ENCODE measurements at places on chromosomes 1 and 21.

DNA sequence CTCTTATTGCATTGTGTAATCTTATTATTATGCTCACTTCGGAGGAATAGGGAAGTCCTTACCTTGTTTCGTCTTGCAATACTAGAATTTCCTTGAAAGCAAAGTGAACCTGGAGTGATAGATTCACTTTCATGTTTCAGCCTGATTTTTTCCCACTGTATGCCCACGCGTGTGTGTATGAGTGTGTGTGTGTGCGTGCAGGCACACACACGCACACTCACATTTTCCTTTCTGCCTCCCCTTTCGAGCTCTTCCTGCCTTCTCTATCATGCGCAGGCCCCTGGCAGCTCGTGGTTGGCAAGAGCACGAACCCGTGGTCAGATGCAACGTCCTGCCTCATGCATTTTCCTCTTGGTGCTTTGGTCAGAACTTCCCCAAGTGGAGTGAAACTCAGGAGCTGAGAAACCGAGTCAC is at the start of gene GCSAML:
GCSAML (plus strand) TSS at position 366 of the 414 bp plus-strand sequence. CDS start 58 bp downstream, outside the sequence.
- DNase-seq = no peak

DNA sequence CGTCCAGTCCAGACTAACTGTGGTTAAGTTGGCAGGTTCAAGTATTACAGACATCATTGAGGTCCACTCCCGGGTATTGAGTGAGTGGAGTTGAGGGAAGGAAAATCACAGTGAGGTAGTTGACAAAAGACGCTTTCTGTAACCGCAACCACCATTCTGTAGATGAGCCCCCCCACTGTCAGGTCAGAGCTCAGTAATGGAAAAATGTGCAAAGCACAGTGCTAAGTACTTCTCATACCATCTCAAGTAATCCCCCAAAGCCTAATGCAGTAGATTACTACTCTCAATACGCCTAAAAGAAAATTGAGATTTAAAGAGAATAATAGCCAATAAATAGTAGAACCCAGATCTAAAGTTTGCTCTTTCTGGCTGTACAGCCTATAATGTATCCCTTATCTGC is 522.8 kb downstream of the LMO4 start:
- no peak for DNase-seq

- no peak for DNase-seq
These were observed 18.8 kb upstream of the LHX4 start for GRCh38 chr1:180211156-180211859.

DNA sequence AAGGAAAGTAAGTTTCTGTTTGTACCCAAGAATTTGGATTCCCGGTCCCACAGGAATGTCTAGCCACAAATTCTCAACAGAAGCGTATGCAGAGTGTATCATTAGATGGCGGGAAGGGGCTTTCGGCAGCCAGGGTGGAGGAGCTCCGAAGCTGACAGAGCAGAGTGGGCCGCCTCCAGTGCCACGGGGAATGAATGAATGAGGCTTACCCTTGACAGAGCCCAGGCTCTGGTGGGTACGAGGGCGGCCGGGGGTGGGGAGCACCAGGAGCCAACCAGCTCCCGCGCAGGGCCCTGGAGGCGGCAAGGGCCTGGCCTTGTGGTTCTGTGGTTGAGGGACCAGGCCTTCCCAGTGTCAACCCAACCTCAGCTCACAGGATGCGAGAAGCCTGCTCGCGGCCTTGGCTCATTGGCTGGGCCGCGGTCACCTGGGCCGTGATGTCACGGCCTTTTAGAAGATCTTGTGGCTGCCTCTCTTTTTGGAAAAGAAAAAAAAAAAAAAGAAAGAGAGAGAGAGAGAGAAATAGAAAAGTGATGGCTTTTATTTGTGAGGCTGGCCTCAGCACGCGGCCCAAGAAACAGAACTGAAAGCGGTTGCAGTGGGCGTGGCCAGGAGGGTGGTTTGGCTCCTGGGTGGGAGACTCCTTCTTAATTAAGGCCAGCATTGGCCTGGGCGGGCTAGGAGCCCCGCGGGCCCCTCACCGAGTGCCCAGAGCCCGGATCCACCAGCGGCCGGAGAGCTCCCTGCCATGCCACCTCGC is 34.9 kb upstream of the RUNX3 start:
- DNase-seq = peak; percentile 97

GRCh38 chr1:24454673-24455072 is 39.1 kb downstream of the NIPAL3 start:
- no peak for DNase-seq

DNA sequence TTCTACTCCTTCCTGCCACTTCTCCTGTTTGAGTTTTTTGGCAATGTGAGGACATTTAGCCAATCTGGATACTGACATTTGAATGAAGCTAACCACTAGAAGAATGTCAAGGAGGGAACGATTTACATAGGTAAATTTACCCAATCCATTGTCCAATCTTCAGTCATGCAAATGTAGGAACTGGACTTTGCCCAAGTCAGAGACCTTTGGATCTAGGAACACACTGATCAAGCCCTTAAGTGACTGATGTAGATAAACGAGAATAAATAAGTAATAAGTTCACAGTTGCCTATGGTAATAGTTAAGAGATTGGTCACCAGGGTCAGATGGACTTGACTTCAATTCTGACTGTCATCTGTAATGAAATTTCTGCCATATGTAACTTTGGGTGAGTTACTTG is 177.6 kb downstream of the FGGY start:
- DNase-seq = no peak

DNA sequence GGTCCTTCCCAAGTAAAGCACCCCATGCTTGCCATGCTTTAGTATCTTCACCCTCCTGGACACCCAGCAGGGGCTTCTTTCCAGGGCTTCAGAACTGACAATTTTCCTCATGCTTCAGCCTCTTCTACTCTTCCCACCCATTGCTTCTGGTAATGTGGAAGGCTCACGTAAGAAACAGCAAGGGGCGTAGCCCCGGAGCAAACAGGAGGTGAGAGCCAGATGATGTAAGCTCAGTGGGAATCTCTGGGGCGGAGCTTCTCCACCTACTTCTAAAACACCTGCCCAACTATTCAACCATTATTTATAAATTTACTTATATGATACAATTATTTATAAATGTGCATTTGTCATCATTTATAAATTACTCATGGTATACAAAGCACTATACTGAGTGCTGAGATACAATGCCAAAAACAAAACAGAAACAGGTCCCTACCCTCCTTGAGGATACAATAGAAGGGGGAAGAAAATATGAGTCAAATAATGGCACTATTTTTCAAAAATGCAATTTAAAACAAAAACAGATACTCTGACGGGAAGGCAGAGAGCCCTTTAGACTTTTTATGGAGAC is 140.1 kb upstream of the CAMK1G start:
- DNase-seq = no peak

DNA sequence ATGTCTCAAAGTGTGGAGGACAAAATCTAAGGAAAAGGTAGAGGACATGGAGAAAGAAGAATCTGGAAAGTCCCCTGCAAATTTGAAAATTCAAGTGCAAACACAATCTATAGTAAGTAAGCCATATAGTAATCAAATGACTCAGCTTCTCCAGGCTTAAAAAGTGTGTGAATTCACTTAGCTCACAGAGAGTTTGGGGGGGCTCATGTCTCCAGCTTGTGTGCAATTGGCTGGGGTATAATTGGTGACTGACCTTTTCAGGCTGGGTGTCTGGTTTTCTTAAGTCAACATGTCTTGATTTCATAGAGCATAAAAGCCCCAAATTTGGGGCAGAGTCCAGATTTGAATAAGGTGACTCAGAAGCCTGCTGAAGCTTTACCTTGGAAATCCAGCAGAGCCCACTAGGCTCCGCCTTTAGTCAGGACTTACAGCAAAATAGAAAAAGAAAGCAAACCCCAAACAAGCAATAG is 8.6 kb downstream of the CLDN14 start:
- DNase-seq = no peak

DNA sequence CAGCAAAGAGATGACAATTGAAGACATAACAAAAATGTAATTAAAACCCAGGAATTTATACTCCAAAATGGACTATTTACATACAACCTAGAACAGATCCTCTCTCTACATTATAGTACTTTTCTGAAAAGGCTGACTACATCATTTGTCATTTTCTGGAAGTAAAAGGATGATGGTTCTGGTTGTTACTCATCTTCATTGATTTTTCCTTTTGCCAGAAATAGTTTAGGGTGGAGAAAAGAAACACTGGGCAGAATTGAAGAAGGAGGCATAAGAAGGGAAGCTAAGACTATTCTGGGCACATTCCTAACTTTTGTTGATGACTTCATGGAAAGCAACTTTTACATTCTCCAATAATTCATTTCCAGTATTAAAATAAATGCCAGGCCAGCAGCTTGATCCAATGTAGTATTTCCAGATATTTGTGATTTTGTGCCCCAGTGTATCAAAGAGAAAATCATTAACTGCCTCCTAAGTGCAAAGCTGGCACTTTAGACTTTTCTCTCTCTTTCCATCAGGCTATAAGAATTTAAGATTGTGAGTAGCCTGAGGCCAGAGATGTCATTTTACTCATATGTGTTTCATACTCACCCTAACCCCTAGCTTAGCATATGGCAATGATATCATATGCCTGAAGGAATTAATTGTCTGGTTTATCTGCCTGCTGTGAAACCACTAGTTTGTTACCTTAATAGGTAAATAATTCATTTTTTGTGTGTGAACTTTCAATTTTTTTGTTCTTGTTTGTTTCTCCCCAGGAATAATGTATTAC is 369.5 kb upstream of the LYPLAL1 start:
- no peak for DNase-seq

DNA sequence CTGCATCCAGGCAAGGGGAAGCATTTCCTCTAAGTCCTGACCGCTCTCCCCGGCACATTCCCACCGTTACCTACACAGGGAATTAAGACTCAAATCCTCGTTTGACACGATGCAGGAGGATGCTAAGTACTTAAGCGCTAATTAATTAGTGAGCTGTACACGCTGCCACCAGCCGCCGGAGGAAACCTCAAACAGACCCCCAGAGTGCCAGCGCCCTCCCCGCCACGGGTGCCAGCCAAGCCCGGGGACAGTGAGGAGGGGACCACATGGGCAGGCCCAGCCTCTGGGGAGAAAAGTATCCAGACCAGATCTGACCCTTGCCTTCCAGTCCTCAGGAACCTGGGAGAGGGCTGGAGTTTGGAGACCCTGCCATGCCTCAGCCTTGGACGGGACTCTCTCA is 17.4 kb upstream of the CASZ1 start:
- DNase-seq = no peak

DNA sequence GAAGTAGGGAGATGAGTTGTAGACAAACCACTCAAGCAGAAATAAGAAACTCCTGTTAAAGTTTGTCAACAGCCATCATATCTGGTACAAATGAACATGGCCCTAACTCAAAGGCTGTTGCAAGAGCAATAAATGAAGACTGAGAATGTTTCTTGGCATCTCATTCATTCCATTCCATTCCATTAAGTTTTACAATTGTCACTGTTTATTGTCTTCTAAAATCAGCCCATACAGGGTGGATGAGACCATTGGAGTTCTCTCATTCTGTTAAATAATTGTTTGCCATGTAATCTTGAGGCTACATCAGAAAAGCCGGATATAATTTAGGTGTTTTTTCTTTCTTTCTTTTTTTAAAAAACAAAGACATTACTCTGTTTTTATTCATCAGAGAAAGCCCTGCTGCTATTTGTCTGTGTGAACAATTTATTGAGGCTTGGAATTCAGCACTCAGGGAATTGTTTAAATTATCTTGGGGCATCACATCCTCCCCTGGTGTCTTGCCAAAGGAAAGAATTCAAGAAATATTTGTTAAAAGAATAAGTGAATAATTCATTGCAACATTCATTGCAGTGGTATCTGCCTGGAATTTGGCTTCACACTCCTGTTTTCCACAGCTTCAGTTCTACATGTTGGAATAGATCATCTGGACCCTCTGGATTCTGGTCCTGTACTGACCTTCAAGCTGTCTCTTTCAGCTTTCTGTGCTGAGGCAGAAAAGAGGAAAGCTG is 604.5 kb downstream of the PLPP3 start:
- no peak for DNase-seq

DNA sequence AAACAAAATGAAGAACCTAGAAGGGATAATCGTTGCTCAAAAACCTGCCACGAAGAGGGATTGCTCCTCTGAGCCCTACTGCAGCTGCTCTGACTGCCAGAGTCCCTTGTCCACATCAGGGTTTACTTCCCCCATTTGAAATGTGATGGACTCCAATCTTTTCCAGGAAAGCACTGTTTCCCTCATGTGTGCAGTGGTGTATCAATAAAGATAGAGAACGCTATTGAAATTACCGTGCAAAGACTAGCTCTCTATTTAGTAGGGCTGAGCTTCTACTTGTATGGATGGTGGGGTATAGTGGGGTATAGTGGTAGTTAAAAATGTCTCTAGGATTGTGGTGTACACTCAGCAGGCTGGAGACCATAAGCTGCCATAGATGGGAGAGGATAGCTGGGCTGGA is 3.7 kb downstream of the TMCO2 start:
- DNase-seq = no peak

GRCh38 chr1:28329395-28330153 is 734 bp downstream of the MED18 start:
- DNase-seq = no peak

DNA sequence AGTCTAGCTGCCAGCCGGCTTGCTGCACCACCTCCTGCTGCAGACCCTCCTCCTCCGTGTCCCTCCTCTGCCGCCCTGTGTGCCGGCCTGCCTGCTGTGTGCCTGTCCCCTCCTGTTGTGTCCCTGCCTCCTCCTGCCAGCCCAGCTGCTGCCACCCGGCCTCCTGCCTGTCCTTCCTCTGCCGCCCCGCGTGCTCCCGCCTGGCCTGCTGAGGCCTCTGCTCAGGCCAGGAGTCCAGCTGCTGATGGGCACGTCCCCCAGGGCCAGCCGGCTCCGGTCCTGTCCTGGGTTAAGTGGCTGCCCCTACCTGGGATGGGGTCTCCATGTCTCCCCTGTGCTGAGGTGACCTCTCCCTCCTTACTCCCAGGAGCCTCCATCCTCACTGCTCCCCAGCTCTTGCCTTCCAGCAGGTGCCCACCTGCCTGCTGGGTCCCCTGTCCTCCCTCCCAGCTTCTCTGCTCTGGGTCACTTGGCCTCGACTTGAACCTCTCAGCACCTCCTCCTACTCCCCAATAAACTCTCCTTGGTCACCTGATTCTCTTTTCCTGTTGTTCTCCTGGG is 870 bp downstream of the KRTAP10-8 start:
- no peak for DNase-seq

DNA sequence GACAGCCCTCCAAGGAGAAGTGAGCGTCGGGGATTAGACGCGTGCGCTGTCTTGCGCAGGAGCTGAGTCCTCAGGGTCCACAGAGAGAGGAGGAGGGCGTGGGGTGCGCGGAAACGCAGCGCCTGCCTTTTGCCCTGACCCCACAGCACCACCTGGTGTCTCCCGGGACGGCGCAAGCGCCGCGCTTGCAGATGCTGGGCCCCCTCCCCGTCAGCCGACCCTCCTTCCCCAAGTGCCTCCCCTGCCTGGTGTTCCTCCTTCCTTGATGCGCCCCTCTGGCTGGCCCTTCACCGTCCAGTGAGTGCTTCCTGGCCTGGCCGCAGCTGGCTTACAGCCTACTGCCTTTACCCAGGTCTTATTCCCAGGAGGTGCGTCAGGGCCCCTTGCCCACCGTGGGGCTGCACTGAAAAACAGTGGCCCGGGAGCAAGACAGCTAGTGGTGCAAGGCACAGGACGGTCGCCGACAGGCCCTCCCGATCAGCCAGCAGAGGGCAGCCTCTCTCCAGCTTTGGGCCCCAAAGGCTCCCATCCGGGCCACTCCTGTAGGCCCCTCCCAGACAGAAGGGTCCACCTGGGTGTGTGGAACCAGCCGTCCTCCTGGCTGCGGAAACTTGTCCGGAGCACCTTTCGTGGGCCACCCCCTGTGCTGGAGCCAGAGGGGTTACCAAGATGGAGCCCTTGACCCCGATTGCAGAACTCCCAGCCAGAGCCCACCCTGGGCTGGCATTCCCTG is 12.9 kb upstream of the PHLDA3 start:
- DNase-seq = peak; percentile 88

GRCh38 chr1:178580876-178581275 is 68.0 kb downstream of the TEX35 start:
- DNase-seq = no peak

Data from activated naive CD4-positive, alpha-beta T cell treated with anti-CD3 and anti-CD28 coated beads, Interleukin-2, amount 10 ng/mL, durations not matched to agents 7 days and 5 days (primary cell).